ENCODE measurements at places on chromosomes 11 and 22.

DNA sequence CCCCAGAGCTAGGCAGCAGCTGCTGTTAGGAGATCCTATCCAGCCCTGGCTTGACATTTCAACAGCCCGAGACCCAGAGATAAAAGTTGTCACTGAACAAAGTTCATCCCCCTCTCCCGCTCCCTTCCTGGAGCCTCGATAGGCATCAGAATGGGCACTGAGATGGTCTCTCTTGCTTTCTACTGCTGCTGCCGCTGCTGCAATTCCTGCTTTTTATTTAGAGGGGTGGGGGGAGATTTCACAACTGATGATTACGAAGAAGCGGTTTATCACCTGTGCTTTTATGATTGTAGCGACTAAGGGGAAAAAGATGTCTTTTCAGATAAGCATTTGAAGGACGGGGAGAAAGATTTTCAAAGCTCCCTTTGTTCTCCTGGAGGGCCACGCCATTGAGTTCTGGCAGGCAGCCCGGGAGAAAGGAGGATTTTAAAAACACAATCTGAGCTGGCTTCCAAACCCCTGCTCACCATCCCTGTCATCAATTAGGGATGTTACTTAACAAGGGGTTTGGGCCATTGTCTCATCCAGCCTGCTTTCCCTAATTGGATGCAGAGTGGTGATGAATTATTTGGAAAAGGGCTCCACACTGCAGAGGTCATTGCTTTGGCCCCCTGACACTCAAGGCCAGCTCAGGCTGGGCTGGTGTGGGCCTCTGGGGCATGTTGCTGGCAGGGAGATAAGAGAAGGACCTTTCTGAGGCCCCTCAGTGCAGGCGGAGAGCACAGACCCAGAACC is 344.7 kb downstream of the BUD13 start:
- no peak for DNase-seq

- DNase-seq, result no peak
Observed at GRCh38 chr11:125935618-125936199, 10.1 kb upstream of the VSIG10L2 start.

- DNase-seq, result no peak
Observed at GRCh38 chr11:69493931-69494821, 12.7 kb downstream of the LINC01488 start.

DNA sequence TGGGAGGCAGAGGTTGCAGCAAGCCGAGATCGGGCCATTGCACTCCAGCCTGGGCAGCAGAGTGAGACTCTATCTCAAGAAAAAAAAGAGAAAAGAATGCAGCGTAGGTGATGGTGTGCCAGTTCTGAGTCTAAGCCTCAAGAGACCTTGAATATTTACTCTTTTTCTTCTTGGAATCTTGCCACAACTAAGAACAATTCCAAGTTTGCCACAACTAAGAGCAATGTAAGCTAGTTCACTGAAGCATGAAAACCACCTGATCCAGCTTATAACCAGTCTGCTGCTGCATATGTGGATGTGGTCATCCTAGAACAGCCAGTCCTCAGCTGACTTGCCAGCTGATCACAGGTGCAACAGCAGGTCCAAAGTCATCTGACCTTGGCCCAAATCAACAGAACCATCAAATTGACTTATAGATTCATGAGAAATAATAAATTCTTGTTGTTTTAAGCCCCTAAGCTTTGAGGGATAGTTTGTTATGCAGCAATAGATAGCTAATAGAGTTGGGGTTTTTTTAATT is 25.4 kb upstream of the SEZ6L start:
- DNase-seq, result no peak

DNA sequence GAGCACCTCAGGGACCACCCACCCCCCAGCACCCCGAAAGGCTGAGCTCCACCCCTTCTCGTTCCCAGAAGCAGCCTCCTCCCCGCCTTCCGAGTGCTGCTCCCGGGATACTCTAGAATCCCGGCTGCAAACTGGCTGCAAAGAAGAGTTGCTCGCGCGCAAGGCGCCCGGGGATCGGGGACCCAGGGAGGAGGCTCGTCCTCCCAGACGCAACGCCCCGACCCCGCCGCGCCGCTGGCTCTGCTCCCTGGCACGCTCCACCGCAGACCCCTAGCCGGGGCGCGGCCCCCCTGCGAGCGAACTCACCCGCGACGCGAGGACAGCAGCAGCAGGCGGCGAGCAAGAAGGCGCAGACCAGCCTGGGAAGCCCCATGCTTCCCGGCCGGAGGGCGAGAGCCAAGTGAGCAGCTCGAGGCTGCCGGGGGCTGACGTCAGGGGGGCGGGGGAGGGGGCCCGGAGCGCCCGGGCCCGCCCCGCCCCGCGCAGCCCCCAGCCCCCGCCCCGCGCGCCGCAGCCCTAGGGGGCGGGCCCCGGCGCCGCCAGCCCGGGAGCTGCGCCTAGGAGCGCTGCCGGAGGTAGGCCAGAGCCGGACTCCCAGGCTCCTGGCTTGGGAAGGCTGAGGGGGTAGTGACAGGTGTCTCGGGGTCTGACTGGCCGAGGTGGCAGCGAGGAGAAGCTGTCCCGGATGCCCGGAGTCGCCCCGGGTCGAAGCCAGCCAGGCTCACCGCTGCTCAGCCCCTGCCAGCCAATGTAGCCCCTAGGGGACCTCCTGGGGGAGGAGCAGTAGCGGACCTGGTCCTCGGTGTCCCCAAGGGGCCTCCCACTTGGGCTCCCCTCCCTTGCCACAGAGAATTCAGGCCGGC is at the start of gene MCAM:
TSS of gene MCAM (minus strand) at position 402 of the 863 bp plus-strand sequence. CDS start at position 373, 29 bp downstream.
- peak; percentile 95 for DNase-seq

- DNase-seq, result no peak
Observed at GRCh38 chr11:118742304-118742703, 48.7 kb downstream of the DDX6 start.

- no peak for DNase-seq
Observed at GRCh38 chr11:12058425-12059115, 50.1 kb upstream of the DKK3 start.

GRCh38 chr11:561148-562003 is 606 bp downstream of the RASSF7 start:
- DNase-seq, result no peak

- no peak for DNase-seq
Observed at GRCh38 chr11:9528573-9529333, 44.7 kb upstream of the WEE1 start.

DNA sequence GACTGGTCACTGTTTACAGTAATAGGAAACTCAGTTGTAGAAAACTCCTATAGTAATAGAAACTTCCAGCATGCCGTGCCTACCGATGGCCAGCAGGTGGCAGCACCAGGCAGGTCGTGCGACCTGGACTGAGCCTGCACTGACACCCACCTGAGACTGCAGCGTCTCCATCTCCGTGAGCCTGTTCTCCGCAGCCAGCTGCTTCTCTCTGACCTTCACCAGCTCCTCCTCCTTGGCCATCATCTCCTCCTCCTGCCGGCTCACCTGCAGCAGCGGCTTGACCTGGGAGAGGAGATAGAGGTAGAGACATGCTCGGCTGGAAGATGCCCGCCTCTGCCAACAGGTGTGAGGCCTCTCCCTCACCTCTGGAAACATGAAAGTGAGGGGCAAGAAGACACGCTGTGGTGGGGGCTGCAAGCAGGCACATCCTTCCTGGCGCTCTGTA is 48.5 kb downstream of the APOL1 start:
- no peak for DNase-seq

GRCh38 chr11:56783448-56784041 is 35.0 kb upstream of the OR9G4 start:
- DNase-seq, result no peak

DNA sequence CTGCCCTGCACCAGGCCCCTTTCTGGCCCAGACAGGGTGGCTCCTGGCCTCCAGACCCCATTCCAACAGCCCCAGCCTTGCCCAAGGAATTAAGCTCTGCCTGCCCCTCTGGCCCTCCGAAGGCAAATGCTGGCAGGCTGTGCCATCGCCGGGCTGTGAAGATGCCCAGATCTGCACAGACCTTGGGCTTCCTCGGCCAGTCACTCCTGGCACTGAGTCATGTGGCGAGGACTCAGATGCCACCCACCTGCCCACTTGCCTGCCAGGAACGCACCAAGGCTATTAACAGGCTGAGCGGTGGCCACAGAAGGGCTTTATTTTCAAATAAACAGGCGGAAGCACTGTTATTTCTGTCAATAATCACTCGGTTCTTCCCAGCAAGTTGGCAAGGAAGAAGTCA is 50.3 kb upstream of the TTLL12 start:
- no peak for DNase-seq

GRCh38 chr22:33741025-33741424 is 179.3 kb downstream of the LARGE1 start:
- no peak for DNase-seq

DNA sequence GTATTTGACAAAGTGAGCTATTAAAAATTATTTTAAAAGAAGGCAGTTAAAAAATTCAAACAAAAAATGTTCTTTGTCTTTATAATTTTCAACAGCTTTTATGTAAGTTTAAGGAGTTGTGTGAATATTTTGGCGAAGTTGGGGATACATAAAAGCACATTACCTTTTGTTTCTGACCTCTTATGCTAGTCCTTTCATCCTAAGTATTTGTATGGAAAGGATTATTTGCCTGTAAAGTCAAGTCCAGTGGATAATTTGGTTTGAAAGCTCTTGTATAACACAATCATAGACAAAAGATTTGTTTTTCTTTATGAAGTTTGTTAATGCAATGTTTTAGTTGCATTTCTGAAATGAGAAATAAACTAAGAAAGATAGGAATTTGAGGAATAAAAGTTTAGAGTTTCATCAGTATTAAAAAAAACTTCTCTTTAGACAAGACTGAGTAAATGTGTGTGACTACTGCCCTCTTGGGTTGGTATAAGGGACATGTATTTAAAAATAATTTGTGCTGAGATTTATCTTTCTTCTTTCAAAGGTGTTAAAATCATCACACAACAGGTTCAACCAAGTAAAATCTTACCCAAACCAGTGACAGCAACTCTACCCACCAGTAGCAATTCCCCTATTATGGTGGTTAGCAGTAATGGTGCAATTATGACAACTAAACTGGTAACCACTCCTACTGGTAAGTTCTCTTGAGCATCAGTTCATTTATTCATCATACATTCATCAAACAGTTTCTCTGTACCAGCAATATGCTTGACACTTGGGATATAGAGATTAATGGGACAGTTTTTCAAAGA is 68.2 kb downstream of the EMSY start:
- no peak for DNase-seq

GRCh38 chr22:25174156-25174887 is 25.3 kb upstream of the CRYBB3 start:
- no peak for DNase-seq

DNA sequence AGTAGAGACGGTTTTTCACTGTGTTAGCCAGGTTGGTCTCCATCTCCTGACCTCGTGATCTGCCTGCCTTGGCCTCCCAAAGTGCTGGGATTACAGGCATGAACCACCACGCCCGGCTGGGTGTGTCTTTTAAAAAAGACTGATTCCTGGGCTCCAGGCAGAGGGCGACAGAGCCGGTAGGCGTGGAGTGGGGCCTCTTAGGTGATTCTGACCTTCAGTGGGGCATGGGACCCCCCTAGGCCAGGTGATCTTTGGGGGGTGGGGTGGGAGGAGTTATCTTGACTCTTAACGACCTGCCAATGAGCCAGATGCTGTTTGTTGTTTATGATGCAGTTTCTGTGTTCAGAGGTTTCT is 12.9 kb upstream of the SORL1-AS1 start:
- DNase-seq, result no peak

DNA sequence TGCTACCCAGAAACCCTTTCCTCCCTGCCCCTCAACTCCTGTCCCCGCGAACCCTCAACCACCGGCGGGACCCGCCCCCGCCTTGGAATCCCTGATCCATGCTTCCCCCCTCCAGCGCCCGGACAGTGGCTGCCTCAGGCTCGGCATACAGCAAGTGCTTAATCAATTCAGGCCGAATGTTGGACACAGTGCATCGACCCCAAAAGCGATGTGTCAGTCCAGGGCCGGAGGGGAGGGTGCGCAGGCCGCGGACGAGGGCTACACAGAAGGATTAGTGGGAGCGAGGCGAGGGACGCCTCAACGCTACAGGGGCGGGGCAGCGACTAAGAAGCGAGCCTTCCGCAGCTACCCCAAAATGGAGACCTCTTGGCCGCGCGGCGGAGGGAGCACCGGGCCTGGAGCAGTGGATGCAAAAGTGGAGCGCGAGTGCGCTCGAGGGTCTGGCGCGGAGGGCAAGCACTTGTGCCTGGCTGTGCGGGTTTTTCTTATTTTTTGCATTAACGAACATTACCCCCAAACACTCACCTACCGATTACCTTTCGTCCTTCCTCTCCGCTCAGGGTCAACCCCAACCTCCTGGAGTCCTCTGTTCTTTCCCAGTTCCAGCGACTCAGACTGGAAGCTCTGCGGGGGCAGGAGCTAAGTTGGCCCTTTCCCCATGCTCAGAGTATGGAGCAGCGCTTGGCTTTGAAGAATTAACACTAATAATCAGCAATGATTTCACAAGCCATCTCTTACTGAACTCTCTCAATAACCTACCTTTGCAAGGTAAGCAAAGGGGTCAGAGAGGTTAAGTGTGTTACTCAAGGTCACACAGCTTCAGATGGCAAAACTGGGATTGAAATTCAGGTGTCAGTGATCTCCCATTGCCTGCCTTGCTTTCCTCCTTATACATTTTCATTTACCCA is 30.0 kb upstream of the WNT11 start:
- no peak for DNase-seq

Data from coronary artery (tissue), 2 donors.